ENCODE measurements at places on chromosomes 3 and 15.

DNA sequence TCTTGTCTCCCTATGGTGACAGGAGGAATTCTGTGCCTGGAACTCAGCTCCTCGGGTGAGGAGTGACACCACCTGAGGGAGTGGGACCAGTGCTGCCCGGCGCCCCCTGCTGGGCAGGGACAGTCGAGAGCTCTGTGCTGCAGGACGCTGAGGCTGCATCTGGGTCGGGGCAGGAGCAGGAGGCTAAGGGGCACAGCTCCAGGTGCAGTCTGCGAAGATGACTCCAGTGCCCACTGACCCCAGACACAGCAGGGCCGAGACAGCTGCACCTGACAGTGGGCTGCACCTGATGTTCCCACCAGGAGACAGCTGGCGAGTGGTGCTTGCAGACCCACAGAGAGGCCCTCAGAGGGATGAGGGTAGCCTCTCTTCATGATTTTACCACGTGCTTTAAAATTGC, 152.9 kb downstream of the ATP10A start:
- DNase-seq, result peak; percentile 13

DNA sequence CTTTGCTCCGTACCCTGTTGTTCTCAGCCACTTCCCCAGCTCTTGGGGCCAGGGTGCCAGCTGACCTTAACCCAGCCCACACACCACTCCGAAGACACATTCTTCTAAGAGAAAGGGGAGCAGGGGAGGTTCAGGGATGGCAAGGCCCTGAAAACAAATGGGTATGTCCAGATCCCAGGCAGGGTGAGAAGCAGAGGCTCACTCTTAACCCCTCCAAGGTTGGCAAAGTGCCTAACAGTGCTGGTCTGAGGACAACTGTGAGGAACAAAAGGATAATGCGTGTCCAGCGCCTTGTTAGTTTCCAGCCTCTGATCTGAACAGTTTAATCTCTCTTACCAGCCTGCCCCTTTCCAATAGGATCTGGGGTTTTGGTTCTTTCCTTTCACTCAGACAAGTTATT, 1.5 kb downstream of the TMEM44 start:
- DNase-seq, result no peak

- peak; percentile 15 for DNase-seq
Measured at GRCh38 chr3:160754371-160754854, 1.6 kb upstream of the PPM1L start.

DNA sequence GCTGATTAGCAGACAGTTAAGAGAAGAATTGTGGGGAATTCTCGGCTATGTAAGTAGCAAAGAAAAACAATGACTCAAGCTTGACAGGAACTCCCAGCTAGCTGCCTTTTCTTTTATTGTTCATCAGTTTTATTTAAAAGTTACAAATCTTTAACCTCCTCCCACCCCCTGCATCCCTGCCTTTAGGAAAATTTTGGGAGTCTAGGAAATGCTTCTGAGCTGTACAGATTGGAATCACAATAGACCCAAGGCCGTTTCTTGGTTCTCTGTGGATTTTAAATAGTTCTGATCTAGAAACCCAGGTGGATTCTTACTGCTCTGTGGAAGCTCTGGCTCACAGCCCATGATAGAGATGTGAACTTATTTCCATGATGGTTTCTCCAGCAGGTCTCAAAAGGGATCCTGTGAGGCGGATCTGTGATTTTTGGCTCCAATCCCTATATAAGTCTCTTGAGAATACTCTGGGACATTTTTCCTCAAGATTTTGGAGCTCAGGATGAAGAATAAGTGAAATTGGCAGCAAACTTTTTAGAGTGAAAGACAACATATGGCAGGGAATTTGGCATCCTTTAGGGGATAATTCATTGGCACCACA, 312.3 kb downstream of the EPHA3 start:
- peak; percentile 82 for DNase-seq

GRCh38 chr3:13637953-13638352, 89.0 kb downstream of the FBLN2 start:
- no peak for DNase-seq

DNA sequence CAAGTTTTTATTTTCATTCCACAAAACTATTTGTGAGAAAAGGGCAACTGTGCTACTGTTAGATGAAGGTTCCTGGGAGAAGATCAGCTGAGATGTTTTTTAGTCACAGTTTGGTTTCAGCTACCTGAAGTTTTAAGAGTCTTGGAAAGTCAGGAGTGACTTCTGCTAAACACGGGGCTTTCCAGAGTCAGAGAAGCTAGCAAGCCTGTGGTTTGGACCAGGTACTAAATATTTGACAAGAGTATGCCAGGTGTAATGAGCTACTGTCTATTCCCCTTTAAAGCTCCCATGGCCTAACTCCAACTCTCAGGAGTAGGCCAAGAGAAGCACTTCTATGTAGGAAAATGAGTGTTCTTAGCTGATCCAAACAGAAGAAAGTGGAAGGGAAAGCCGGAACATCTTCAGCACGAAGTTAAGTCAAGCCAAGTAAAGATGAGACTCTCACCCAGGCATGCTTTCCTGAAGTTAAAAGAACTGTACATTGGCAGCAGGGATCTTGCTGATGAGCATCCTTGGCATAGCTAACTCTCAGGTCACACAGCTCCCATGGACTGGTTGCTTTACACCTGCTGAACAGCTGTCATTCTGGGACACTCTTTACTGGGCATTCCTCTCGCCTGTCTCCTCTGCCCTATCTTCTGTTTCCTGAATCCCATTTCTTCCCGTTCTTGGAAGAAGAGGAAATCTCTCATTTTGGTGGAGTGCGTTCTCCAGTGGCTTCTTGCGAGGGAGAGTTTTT, 22.5 kb downstream of the TM4SF18 start:
- no peak for DNase-seq

GRCh38 chr3:124142389-124142970, 150.6 kb upstream of the ROPN1 start:
- DNase-seq, result no peak

DNA sequence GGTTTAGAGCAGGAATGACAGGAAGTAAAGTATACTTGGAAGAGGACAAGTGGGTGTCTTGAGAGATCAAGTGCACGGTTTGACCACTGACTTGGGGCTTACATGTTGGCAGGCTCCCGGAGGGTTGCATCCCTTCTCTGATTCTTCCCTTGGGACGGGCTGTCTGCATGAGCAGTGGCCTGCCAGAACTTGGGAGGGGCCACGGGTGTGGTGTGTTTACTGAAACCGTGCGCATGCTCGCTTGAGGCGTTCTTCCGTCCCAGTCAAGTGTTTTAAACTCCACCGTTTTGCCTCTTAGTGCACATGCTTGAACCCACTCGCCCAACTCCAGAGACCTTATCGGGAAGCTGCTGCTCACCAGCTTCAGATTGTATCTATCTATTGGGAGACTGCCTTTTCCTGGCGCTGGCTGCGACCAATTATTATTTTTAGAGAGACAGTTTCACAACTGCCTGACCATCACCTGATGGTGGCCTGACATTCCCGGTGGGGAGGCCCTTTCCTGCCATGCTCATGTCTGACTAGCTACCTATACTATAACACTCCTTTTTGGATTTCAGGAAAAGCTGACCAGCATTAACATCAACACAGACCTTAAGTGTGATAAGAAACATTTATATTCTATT, 14.9 kb upstream of the C3orf22 start:
- no peak for DNase-seq

DNA sequence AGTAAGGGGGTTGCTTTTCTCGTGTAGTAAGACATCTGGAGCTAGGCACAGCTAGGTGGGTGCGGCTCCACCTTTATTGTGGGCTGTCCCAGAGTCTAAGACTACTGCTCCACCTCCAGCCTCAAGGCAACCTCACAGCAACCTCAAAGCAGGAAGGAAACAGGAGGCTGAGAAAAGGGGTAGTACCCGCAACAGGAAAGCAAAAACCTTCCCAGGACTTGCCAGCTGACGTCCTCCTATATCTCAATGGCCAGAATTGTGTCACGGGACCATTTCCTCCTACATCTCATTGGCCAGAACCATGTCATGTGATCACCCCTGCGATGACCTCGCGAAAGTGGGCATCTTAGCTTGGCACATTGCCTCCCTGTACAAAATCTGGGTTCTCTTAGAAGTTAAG, 4.3 kb upstream of the GPR160 start:
- DNase-seq, result no peak

GRCh38 chr3:128919988-128920387, 40.6 kb downstream of the ACAD9 start:
- no peak for DNase-seq

DNA sequence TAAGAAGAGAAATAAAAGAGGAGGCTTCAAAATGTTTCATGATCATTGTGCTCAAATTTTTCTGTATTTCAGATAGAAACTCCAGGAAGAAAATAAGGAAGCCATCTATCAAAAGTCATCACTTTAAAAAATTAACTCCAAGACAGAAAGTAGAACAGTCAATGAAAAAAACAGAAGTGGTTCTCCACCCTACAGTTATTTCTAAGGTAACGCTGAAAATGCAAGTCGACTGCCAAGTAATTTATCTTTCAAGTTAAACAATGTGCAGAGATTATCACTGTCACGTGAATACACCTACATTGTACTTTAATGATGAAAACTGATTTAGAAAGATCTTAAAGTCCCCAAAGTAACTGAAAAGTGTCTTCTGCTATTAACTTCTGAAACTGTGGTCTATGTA, 78.5 kb upstream of the SNRPA1 start:
- no peak for DNase-seq

Measured in A673 (cell line).